ENCODE measurements at places on chromosomes 16 and 17. TPM values are rescaled to one million over a fixed set of nuclear protein-coding genes. Genes with fewer than 3 reads are reported as not detected.
A peak's percentile ranks its signal among the peaks of the same experiment; 100 is the strongest.

The TBC1D3K gene
- total RNA-seq, result not detected

The TMC6 gene
- 0.54 TPM for total RNA-seq

The ORMDL3 gene
- total RNA-seq, result 42.7 TPM

The SGSH gene
- 34.6 TPM for total RNA-seq

- DNase-seq, result peak; percentile 61
Observed at GRCh38 chr17:3818786-3819185, 17.8 kb upstream of the ITGAE start.

- no peak for DNase-seq
Observed at GRCh38 chr17:22411185-22411784, 719.0 kb downstream of the KCNJ18 start.

- DNase-seq, result no peak
Observed at GRCh38 chr17:78317794-78318400, 42.0 kb downstream of the SOCS3 start.

DNA sequence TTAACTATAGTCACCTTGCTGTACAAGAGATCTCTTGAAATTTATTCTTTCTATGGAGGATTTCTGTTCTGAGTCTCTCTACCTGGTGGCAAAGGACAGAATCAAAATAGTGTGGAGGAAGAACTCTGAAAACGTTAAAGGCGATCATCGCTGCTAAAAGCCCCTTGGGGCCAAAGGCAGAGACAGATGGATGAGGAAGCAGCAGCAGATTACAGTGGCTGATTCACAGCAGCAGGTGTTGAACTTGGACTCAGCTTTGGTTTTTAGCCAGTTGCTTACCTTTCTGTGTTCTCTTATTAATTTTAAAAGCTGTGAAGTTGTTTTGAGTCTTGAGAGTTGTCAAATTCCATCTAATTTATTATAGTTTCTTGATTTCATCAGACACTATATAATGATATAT is 956.1 kb upstream of the GOT2 start:
- DNase-seq, result no peak

DNA sequence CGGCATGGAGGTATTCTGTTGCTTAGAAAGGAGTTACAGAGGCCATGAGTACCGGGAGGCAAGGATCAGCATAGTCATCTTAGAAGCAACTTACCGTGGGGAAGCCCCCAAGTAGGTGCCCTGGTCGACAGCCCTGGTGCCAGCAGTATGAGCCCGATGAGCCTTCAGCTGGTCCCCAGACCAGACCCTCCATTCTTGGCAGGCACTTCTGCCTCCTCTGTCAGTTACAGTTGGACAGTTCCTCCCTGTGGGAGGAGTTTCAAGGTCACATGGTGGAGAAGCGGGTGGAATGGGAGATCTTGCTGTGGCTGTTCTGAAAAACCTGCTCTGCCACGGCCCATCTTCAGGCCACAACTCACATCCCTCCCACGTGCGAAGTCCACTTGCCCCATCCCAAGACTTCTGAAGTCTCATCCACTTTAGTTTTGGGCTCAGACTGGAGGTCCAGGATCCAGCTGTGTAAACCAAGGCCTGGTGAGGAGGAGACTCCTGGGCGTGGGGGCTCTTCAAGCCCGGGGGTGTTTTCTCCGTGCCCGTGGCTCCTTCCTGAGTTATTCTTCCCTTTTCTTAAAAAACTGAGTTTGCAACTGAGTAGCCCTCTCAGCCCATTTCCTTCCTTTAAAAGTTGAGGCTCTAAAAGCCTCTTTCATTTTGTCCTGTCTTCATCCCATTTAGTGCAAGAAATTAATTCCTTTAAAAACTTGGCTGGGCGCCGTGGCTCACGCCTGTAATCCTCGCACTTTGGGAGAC is 133.5 kb downstream of the SEC14L1 start:
- no peak for DNase-seq

- DNase-seq, result peak; percentile 89
Observed at GRCh38 chr16:69397821-69398521, 12.2 kb upstream of the TERF2 start.

GRCh38 chr16:85435286-85435685 is 177.8 kb upstream of the GSE1 start:
- DNase-seq, result no peak

- no peak for DNase-seq
Observed at GRCh38 chr16:84056933-84057332, 14.3 kb upstream of the SLC38A8 start.

DNA sequence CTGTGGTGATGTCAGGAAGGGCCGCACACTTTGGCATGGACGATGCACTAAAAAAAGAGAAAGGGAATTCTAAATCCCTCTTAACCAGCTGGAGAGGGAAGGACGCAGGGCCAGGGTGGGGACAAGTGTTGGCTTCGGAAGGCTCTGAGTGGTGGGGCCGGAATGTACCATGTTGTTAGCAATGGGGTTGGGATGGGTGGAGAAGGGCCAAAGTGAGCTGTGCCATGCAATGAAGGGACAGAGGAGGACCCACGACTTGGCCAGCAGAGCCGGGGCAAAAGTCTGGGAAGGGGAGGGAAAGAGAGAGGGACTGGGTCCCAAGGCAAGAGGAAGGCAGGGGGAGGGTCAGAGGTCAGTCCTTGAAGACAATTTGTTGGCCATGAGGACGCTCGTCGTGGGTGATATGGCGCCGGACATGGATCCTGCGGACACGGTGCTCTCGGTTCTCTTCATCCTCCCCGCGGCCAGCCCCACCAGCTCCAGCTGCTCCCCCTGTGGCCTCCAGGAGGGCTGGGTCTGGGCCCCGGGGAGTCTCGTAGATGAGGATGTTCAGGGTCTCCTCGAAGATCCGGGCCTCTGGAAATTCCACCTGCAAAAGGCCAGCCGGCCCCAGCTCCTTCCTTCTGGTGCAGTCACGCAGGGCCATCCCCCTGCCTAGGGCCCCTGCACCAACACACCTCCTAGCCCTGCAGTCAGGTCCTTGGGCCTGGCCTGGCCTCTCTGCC is 6.4 kb downstream of the ASPHD1 start:
- no peak for DNase-seq

DNA sequence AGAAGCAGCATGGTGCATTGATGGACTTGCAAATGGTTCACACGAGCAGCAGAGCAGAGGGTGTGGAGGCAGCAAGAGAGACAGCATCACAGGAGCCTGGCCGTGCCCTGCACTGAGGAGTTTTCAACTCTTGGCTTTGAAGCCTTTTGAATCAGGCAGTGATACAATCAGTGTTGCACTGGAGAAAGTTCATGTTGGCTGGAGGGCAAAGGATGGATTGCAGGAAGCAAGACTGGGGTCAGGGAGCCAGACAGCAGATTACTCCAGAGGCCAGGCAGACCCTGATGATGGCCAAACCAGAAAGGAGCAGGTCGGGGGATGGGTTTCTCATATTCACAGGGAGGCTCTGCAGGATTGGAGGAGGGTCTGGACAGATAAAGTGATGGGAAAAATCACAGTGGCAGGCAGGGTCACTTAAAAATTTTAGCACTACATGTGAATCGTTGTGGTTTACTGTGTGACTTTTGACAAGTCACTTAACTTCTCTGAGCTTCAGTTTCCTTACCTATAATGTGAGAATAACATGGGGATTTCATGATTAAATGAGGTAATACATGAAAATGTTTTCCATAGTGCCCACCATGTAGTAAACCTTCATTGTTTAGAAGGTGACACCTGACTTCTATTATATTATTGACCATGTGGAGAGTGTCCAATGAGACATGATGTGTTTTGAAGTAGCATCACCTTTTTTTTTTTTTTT is 125.3 kb downstream of the SALL1 start:
- DNase-seq, result no peak

DNA sequence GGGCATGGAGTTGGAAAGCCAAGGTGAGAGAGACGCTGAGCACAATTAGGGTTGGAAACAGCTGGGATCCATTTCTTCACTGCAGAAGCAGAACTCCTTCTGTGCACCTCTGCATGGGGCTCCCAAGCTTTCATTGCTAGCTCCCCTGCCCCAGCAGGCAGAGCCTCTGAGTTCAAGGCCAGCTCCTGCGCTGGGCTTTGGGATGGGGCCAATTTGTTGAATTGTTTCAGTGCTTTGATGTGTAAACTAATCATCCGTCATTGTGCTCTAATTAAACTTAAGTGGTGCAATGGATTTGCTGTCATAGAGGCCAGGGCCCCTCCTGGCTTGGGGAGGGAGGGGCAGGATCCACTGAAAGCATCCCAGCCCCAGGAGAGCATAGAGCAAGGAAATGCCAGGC is 13.5 kb upstream of the LYRM9 start:
- no peak for DNase-seq

- no peak for DNase-seq
Observed at GRCh38 chr17:1941272-1942065, 83.7 kb downstream of the RTN4RL1 start.

- peak; percentile 75 for DNase-seq
Observed at GRCh38 chr17:3773511-3773910, 27.5 kb downstream of the ITGAE start.

GRCh38 chr16:78503602-78504001 is 404.1 kb downstream of the WWOX start:
- peak; percentile 3 for DNase-seq

DNA sequence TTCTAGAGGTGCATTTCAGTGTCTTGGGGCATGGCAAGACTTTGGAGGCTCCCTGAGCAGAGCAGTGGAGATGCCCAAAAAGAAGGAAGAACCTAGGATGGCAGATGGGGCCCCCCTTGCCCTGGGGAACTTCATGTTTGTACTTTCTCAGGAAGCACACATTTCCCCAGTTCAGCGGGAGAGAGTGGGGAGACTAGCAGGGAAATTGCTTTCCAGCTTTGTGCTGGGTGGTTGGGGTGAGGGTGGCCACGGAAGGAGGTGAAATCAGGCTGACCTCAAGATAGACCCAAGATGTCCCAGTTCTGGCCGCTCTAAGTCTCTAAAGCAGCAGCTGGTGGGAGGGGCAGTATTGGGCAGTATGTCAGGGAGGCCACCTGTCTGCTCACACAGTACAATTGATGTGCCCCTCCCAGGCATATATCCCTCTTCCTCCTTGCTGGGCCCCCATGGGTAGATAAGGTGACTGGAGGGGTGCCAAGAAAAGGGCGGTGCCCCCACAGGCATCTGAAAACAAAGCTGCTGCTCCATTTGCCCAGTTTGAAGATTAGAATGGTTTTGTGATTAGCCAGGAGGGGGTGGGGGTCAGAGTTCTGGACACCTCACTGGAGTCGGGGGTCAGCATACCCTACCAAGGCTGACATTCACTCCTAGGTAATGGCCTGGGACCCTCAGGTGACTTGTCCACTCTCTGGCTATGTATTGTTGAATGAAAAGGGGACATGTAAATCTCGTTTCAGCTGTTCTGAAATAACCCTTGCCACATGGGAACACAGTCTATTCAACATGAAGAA is 17.1 kb upstream of the NAGLU start:
- peak; percentile 81 for DNase-seq

DNA sequence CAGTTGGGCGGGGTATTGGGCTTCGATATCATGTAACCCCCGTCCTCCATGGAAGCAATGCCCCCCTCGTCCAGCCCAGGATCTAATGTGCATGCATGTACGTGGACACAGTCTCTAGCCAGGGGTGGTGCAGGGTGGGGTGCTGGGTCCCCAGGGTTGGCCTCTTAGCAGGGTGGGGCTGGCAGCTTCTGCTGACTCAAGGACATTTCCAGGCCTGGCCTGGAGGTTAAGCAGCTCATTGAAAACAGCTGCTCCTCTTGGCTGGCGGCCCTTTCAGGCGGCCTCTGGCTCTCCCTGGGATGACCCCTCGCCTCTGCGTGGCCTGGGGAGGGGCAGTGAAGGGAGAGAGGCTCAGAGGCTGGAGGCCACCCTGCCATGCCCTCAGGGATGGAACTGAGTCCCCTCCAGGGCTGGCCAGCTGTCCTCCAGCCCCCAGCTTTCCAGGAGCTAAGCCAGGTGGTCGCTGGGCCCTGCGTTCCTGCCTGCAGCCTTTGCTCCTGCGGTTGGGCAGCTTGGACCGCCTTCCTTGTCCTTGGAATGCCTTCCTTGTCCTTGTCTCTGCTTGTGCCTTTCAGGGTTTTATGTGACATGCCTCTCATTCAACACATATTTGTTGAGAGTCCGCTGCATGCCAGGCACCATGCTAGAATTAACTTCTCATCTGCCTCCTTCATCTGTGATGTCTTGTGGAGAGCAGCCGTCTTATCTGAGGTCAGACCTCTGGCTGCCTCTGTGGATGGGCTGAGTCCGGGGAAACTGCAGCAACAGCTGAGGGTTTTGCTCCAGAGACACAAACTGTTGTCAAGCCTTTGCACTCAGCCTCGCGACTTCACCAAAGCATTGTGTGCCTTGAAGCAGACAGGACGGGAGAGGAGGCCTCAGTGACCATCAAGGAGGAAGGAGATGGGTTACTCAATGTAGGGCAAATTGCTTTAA is 26.6 kb downstream of the MRC2 start:
- peak; percentile 66 for DNase-seq

- DNase-seq, result no peak
Observed at GRCh38 chr17:7079581-7080455, at the start of gene CLEC10A. Gene CLEC10A (minus strand): TSS chr17:7080251. CDS start chr17:7078812, 1,439 bp downstream.
